ENCODE measurements at places on chromosomes 4 and X.

- DNase-seq = no peak
These were observed 11.3 kb downstream of the CETN2 start for GRCh38 chrX:152819266-152819665.

DNA sequence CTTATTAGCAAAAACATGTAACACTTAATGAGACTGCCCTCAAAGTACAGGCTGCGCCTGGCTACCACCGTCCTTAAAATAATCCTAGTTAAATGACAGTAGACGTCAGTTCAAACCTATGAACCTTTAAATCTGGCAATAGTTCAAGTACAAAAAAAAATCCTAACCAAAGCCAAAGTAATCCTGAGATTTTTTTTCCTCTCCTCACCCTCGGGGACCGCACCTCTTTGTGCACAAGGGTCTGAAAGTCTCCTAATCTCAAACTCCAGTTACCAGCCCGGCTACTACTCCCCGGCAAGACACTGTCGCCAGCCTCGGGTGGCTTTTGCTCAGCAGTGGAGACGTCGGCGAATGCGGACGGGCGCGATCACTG lies 439 bp downstream of the SEC31A start:
- DNase-seq = no peak

GRCh38 chr4:5998333-5998936 lies 19.8 kb downstream of the C4orf50 start:
- DNase-seq = no peak

- no peak for DNase-seq
These were observed 36.2 kb downstream of the NHS start for GRCh38 chrX:17411205-17411604.

- DNase-seq = no peak
These were observed 19.3 kb downstream of the GPR143 start for GRCh38 chrX:9746148-9746888.

- no peak for DNase-seq
These were observed 57.1 kb downstream of the PDLIM5 start for GRCh38 chr4:94508806-94509205.

DNA sequence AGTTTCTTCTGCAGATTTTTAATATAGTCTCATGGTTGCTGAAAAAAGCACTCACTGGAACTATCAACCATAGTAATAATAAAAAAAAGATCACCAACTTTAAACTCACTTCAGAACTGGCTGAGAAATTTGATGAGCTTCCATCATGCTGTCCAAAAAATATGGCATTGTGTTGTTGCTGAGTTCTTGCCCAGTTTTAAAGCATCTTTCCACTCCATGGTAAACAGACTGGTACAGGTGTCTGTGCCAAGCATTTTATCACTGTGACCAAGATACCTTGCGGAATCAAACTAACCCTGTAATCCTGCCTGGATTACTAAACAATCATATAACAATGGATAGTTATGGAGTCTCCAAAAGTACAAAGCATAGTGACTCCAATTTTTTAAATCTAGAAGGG lies 360.3 kb upstream of the NOCT start:
- no peak for DNase-seq

- DNase-seq = no peak
These were observed 1.5 kb downstream of the SLC10A4 start for GRCh38 chr4:48484494-48485168.

- no peak for DNase-seq
These were observed 29.8 kb downstream of the ZFYVE28 start for GRCh38 chr4:2388429-2389182.

DNA sequence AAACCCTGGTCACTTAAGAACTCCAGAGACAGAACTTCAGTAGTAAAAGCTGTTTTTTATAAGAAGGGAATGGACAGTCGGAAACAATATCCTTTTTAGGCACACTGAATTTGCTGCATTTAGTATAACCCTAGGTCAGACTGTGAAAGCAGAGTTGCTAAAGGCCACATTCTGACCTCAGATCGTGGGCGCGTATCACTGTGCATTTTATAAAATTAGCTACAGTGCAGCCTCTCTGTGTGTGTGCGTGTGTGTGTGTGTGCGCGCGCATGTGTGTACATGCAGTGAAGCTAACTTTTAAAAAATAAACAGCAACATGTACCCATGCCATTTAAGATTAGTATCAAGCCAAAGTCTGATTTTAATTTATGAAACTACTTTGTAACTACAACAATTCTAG lies 8.0 kb downstream of the ZNF827 start:
- DNase-seq = no peak

DNA sequence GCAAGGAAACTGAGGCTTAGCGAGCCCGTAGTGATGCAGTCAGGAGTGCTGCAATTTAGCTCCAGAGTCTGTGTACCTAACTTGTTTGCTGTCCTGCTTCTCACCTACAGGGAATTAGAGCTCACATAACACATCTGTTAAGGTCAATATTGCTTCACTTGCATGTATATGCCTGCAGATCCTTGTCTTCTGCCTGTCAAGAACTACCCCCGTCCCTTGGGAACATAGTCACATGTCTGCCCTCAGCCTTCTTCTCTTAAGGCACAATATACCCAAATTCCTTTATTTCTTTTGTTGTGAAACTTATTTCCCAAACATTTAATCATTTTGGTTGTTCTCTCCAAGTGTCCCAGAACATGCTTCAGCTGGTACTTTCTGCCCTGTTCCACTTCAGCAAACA lies 103.3 kb upstream of the LEF1 start:
- peak; percentile 22 for DNase-seq

- DNase-seq = no peak
These were observed 25.9 kb downstream of the ZNF721 start for GRCh38 chr4:472881-473569.

- DNase-seq = no peak
These were observed 2702.5 kb downstream of the PCDH7 start for GRCh38 chr4:33422656-33423055.

DNA sequence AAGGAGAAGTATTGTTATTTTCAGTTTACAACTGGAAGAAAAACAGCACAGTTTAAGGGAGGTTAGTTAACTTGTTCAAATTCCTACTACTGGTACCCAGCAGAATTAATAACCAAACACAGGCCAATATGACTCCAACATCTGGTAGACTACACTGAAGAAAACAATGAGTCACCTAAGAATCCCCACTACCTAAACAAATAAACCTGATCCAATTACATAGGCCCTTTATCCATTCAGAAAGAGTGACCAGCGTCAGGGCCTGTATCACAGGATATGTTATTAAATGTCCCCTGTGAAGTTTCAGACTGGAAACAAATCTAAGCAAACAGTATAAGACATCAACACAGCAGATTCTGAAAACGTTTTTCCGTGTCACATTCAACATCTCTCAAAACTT lies 492.5 kb upstream of the INTU start:
- DNase-seq = no peak

GRCh38 chr4:5472160-5472591 lies 236.2 kb downstream of the EVC2 start:
- DNase-seq = no peak

All from epithelial cell of prostate (primary cell).